Activated CD4-positive, alpha-beta T cell treated with anti-CD3 and anti-CD28 coated beads, Interleukin-2, amount 50 U/mL, for 16 hours (primary cell): ENCODE measurements at places on chromosomes 16 and 17.

- DNase-seq = no peak
Observed at GRCh38 chr17:59349178-59349577, 17.7 kb downstream of the YPEL2 start.

DNA sequence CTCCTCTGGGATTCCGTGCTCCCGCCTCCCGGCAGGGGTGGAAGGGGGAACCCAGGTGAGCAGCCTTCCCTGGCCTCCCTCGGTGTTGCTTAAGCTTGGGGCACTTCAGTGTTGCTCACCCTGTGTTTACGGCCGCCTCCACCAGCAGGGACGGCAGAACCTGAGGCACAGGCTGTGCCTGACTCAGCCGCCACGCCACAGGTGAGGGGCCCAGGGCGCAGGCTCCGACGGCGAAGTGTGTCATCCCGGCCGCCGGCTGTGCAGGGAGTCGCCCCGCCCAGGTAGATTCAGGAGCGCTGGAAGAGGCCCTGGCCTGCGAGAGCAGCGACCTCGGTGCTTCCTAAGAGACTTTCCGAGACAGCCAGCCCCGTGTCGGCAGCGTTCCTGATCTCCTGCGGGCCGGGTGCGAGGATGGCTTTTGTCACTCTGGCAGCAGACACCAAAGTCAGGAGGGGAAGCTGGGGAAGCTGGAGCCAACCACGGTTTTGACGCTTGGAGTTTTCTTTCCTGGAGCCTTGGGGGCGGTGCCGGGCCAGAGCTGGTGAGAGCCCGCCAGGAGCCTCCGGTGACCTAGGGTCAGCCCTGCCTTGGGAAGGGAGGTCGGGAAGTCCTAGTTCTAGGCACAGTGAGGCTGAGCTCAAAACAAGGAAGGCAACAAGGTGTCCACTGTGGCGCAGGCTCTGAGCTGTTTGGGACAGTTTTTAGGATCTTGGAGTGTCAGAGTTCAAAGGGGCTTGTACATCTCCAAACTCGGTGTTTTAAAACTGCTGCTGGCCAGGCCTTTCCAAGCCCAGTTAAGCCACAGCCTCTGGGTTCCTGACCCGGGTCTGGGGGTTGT lies 2.1 kb downstream of the GSE1 start:
- peak; percentile 8 for DNase-seq

DNA sequence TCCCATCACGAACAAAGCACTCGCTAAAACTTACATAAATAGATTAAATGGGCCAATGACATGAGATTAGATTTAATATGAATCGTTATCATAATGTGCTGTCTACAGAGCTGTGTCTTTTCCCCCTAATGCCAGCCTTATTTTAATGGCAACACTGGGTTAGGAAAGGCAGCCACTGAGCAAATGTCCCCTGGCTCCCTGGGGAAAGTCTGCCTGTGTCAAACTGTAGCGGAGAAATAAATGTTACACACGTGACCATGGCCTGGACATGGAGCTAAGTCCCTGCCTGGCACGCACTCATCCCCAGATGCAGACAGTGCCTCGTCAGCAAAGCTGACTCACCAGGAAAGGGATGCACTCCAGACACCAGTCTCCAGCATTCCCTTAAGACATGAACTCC lies 61.3 kb upstream of the SDK2 start:
- no peak for DNase-seq

DNA sequence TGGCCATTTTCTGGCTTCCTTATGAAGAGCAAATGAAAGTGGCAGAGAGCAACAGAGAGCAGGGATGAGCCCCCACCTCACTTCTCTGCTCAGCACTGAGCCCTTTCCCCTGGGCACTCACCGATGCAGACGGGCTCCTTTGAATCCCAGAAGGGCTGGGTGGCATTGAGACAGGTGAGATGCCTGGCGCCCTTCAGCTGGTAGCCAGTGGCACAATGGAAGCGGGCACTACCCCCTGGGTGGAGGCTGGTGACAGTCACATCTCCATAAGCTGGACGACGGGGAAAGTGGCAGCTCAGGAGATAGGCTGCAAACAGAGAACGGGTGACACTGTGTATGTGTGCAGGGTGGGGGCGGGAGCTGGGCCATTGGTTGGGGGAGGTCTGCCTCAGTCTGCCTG lies 12.5 kb upstream of the PHF12 start:
- no peak for DNase-seq

DNA sequence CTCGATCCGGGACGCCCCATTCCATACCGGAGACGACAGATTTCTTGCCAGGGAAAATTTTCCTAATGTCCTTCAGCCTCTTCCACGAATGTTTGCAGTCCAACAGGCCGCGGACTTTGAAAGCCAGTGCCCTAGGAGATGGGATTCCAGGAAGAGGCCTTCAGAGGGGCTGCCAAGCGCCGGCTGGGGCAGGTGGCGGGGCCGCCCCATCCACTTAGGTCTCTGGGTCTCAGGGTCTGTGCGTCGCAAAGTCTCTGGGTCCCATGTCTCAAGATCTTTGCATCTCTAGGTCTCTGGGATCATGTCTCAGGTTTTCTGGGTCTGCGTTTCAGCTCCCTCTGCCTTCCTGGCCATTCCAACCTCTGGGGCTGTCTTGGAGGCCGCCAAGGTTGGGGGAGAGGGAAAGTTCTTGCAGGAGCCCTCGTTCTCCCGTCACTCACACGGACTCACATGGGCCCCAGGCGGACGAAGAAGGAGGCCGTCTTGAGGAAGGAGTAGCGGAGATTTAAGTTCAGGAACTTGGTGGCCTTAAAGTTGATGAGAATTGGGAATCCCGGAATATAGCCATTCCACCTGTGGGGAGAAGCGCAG lies 7.2 kb downstream of the ALOX12B start:
- DNase-seq = no peak
